ENCODE measurements at places on chromosomes 16 and 17.

GRCh38 chr17:60750640-60751039 is 73.0 kb downstream of the BCAS3 start:
- DNase-seq = no peak

GRCh38 chr17:71458322-71458721 is 662.5 kb upstream of the SOX9 start:
- DNase-seq = no peak

GRCh38 chr17:8577868-8578267 is 52.7 kb downstream of the MYH10 start:
- DNase-seq = no peak

- no peak for DNase-seq
These were observed 30.6 kb upstream of the IRX3 start for GRCh38 chr16:54317101-54317611.

DNA sequence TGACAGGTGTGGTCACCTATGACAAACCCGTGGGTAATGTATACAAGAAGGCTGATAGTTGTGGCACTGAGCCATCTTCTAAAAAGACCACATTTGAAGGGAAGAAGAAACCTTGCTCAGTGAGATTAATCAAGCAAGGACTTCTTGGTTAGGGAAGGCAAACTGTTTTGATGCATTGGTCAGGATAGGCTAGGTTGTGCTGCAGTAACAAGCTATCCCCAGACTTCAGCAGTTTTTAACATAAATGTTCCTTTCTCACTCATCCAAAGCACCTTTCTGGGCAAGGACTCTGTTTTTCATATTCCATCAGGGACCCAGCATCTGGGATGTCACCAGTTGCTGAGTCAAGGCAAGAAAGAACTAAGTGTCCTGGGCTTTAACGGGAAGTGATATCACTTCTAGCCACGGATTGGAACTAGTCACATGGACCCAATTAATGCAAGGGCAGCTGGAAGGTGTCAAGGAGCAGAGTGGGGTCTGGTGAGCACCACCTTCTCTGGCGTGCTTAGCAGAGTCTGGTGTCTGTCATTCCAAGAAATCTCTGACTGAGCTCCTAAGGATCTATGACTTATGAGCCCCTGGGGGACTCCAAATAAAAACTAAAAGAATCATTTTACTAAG is 52.0 kb upstream of the CCL2 start:
- no peak for DNase-seq
